Tongue (tissue), 3 donors: ENCODE measurements at places on chromosomes 7 and 10.

DNA sequence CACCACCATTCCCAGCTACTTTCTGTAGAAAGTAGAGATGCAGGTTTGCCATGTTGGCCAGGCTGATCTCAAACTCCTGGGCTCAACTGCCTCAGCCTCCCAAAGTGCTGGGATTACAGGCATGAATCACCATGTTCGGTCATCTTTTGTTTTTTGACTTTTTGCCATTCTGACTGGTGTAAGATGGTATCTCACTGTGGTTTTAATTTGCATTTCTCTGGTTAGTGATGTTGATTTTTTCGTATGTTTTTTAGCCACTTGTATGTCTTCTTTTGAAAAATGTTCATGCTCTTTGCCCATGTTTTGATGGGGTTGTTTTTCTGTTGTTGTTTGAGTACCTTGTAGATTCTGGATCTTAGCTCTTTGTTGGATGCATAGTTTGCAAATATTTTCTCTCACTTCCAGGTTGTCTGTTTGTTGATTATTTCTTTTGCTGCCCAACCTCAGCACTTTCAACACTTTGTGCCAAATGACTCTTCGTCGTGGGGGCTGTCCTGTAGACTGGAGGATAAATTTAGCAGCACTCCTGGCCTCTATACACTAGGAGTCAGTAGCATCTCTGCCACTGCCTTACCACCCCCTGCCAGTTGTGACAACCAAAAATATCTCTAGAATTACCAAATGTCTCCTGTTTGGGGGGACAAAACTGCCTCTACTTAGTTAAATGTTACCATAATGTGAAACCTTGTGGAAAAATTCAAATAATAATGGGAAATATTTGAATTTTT is 6.5 kb upstream of the CPED1 start:
- DNase-seq: no peak

DNA sequence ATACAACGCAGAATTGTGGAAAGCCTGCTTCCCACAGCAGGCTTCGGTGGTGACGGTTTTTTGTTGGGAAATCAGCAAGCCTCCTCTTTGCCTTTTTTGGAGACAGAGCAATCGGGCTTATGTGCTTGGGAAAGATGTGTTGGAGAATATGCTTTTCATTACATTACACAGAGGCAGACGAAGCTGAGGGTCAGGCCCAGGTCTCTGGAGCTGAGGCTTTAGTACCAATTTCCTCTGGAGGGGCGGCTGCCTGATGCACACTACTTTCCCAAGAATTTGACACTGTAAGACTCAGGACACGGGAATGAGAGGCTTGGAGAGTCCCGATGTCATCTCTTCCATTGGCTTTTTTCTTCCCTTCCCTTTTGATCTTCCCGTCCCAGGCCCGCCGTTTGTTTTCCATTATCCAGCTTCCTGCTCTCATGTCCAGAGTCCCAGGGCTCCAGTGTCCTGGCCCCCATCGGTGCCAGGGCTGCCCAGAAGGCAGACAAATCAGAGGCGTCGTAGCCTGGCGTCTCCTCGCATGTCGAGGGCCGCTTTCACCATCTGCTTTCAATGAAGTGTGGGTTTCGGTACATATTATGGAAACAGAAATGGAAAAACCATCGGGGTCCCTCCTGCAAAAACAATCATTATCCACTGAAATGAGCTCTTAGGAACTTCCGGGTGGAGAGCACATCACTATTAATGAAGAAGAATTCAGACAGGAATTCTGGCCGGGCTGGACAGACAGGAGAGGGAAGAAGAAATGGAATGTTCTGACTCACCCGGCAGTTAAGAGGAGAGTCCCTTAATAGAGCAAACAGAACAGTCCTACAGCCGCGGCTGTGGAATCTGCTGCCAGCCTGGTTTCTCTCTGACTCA is 123.0 kb upstream of the JCAD start:
- DNase-seq: peak; percentile 55

- DNase-seq: peak; percentile 72
Observed at GRCh38 chr7:17041324-17041723, 159.5 kb upstream of the AGR3 start.

DNA sequence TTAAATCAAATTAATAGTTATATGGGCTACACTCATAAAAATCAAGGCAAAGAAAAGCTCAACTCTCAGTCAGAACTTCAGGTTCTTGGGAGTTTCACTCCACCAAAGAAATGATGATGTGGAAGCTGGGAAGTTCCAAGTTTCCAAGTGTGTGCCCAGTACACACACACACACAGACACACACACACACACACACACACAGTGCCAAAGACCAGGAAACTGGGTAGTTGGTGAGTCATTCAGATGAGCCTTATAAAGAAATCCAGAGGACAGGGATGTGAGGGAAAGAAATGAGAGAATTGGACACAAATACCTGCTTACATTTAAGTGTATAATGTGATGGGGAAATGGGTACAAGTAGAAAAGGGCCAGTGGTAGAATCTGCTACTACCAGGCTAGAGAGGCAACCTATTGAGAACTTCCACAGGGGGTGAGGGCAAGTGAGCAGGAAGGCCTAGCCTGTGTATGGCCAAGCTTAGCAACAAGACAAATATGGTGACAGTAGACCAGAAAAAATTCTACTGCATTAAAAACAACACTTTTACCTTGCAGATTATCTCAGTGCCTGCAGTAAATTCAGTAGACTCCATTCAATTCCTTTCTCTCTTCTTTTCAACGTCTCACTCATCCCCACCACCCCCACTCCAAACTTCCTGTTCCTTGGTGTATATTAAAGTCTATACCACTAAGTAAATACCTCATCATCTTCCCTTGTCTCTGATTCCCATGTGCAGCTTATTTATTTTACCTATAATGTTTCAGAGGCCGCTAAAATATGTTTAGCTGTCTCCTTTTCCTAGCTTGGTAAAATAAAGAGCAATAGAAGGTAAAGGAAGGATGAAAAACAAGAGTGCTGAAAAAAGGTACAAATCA is 95.0 kb downstream of the CABCOCO1 start:
- no peak for DNase-seq

GRCh38 chr10:92689663-92690210 is at the start of gene HHEX:
HHEX (plus strand) TSS chr10:92689955; CDS start chr10:92689987, 32 bp downstream.
- peak; percentile 33 for DNase-seq

DNA sequence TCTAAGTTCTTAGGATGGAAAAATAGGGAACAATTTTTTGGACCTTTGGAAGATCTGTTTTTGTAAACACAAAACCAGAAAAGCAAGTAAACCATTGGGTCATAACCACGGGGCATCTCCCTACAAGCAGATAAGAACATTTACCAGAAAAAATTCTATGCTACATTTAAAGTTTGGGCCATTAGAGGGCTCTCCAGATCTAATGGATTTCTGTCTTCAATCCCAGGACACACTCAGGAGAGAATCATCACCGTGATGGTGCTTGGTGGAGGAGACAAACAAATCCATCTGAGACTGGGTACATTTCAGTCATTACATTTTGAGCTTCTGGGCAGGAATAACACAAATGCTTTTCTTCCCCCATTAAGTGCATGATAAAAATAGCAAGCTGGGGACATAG is 178.4 kb upstream of the TARP start:
- DNase-seq: peak; percentile 38

DNA sequence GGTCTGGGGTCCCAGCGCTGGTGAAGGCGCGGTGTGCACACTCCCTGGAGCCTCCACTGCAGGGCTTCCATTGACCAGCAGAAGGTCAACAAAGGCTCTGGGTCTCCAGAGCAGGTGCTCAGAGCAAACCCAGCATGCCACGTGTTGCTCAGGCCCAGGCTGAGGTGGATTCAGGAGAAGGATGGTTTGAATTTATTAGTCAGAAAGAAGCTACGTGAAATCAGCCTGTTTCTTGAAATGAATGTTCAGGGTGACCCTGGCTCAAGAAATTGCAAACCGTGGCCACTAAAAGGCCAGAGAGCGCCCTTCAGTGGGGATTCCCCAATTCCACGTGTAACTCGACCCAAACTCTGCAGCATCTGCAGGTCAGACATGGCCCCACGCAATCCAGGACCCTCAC is 82.7 kb upstream of the PFKP start:
- no peak for DNase-seq

DNA sequence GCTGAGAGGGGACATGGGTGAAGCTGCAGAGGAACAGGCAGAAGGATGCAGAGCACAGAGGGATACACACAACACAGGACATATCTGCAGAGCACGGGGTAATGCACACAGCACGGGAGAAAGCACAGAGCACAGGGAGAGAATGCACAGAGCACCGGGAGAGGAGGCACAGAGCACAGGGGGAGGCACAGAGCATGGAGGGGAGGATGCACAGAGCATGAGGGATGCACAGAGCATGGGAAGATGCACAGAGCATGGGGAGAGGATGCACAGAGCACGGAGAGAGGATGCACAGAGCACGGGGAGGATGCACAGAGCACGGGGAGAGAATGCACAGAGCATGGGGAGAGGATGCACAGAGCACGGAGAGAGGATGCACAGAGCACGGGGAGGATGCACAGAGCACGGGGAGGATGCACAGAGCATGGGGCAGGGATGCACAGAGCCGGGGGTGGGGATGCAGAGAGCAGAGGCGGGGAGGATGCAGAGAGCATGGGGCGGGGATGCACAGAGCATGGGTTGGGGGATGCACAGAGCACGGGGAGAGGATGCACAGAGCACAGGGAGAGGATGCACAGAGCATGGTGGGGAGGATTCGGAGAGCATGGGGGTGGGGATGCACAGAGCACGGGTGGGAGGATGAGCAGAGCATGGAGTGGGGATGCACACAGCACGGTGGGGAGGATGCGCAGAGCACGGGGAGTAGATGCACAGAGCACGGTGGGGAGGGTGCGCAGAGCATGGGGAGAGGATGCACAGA is 230.0 kb downstream of the ADAM12 start:
- no peak for DNase-seq

GRCh38 chr7:115582956-115583355 is 447.6 kb downstream of the TFEC start:
- DNase-seq: peak; percentile 65

DNA sequence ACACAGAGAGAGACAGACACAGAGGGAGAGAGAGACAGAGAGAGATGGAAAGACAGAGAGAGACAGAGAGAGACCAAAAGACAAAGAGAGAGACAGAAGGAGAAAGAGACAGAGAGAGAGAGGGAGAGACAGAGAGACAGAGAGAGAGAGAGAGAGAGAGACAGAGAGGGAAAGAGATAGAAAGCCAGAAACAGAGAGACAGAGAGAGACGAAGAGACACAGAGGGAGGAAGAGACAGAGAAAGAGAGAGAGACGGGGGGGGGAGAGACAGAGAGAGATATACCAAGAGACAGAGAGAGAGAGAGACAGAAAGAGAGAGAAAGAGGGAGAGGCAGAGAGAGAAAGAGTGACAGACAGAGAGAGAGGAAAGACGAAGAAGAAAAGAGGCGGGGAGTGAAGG is 10.2 kb downstream of the VSTM4 start:
- no peak for DNase-seq

- DNase-seq: no peak
Observed at GRCh38 chr7:44963364-44964290, 15.2 kb downstream of the MYO1G start.

DNA sequence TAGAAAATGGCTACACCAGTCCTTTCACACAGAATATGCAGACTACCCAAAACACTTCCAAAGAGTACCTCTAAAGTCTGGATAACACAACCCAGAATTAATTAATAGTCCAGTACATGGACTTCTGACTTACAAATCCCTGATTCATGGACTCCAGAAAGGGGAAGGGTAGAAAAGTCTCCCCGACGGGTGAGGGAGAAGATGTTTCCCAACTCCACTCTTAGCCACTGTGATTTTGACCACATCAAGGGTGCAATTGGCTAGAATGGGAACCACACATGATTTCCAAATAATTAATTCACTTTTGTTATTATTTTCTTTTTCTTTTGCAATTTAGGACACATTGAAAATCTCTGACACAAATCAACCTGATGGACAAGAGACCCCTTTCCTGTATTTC is 1.4 kb downstream of the TMEM130 start:
- no peak for DNase-seq

- DNase-seq: no peak
Observed at GRCh38 chr10:121607310-121608055, 9.2 kb upstream of the FGFR2 start.

DNA sequence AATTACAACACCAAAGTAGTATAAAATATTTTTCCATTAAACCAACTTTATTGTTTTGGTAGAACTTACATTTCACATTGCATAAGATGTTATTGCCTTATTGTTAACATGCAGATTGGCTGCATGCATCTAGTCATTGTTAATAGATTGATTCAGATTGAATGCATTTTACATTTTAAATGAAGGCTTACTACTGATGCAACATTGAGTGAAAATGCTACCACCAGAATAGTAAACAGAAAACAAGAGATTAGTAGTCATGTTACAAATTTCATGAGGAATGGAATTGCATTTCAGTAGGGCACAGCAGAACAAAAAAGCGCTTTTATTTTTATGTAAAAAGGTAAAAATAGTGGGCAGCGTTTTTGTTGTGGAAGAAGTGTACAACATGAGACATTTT is 298.3 kb downstream of the ARL4A start:
- no peak for DNase-seq

- no peak for DNase-seq
Observed at GRCh38 chr7:132705146-132705545, 128.9 kb upstream of the PLXNA4 start.

GRCh38 chr7:94451187-94451586 is 56.5 kb downstream of the COL1A2 start:
- DNase-seq: peak; percentile 66

GRCh38 chr10:35674843-35675242 is 32.7 kb upstream of the FZD8 start:
- no peak for DNase-seq

DNA sequence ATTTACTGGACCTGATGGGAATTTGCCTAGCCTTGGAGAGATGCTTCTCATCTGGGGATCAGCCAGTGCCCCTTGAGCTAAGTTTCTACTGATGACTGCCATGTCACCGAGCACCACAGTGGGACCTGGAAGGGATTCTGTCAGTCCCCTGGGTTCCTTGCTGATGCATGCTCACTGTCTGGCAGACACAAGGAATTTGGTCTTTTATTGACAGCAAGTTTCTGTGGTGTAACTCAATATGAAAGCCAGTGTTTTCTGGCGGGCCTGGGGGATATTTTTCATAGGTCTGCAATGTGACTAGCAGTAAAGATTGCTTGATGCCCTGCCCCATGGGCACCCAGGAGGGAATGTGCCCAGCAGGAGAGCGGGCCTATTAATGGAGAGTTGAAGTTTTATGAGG is 30.7 kb downstream of the MAP3K8 start:
- DNase-seq: no peak

DNA sequence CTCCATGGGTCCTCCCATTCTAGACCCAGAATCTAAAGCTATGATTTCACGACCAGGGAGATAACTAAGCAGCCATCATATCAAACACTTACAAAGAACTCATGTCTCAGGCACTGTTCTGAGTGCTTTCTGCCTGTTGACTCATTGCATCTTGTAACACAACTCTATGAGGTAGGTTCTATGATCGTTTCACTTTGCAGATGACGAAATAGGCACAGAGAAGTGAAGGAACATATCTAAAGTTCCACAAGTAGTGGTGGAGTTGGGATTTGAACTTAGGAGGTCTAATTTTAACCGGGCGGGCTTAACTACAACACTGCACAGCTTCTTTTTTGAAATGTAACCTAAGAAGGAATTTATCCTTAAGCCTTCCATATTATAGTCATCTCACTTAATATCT is 2.9 kb downstream of the RBP4 start:
- no peak for DNase-seq

GRCh38 chr7:17557251-17557671 is 258.8 kb downstream of the AHR start:
- DNase-seq: no peak
